ENCODE measurements at places on chromosomes 12 and 14.

DNA sequence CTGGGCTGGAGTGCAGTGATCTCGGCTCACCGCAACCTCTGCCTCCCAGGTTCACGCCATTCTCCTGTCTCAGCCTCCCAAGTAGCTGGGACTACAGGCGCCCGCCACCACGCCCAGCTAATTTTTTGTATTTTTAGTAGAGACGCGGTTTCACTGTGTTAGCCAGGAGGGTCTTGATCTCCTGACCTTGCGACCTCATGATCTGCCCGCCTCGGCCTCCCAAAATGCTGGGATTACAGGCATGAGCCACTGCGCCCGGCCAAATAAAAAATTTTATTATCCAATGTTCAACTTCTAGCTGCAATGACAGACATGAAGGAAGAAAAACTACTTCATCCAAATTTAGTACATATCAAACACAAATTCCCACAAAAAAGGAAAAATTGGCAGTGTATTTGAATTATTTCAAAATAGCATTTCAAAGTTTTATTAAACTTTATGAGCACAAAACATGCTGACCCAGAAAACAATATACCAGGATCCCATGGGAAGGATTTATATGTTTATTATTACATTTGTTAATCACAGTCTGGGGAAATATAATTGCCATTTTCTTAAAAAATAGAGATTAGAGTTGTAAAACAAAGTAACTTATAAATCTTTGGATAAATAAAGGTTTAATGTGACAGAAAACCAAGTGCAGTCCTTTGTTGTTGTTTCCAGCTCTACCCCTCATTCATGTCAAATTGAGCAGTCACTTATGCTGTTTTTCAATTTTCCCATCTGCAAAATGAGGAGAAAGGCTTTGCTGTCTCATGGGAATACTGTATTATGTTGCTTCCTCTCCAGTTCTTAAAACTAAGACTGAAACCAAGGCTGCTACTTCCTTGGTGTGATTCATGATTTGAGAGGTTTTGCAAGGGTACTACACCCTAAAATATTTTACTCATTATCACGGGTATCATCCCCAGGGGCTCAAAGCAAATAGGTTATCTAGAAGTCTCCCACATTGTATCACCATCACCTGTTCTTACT is 155.2 kb upstream of the AVPR1A start:
- DNase-seq: no peak

DNA sequence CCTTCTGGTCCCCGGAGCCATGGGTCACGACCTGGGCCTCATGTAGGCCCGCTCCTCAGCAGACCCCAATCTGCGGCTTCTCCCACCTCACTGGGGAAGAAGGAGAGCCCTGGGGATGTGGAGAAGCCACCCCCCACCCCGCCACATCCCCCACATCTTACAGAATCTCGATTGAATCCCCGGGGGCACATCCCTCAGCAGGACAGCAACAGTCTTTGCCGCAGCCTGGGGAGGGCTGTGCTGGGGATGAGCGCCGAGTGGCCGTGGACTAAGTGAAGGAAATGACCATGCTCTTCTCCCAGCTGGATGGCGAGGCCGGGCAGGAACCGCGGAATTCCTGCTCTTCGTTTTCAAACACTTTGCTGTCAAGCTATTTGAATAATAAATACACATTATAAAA is 169.0 kb upstream of the RTL1 start:
- DNase-seq: no peak

DNA sequence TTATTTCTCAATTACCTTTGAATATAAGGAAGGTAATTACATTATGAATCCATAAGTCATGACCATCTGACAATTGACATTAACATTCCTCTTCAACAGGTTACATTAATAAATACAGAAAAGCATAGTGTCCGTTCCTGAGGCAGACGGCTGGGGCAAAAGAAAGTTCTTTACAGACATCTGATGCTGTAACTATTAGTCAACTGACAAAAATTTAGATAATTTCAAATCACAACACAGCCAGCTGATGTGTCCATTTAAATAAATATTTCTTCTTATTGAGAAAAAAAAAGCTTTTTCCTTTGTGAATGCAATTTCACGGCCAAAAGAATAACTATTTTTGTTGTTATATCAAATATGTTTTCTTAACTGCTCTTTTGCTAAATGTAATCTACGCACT is 9.2 kb upstream of the PYROXD1 start:
- DNase-seq: no peak

GRCh38 chr14:96086574-96087077 is 47.5 kb downstream of the C14orf132 start:
- no peak for DNase-seq

All from HEK293T (cell line).